ENCODE measurements at places on chromosomes 12 and 14.

- no peak for DNase-seq
These were observed 797 bp downstream of the SLC11A2 start for GRCh38 chr12:51025338-51025835.

DNA sequence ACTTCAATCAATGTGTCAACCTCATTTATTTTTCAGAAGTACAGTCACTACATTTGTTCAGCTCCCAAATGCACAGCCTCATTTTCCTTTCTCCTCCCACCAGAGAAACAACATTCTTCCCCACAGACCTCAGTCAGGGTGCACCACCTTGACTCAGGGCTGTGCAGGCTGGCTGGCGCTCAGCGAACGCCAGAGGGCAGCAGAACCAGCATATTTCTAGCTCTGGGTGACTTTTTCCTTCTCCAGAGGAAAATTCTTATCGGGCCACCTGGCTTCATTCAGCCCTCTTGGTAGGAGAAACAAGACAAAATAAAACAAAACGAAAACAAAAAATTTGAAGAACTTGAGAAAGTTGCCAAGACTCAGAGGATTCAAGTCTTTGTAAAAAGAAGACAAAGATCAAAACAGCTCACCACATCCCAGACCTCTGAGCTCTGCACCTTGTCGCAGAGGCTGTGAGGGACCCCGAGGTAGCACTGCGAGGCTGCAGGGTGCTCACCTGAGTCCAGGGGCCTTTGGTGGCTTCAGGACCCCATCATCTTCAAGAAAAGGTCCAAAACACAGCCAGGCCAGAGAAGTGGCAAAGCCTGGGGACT lies 33.7 kb downstream of the PAH start:
- DNase-seq, result no peak

GRCh38 chr14:23071921-23072539 lies 14.7 kb upstream of the CDH24 start:
- DNase-seq, result no peak

- DNase-seq, result no peak
These were observed 6.3 kb downstream of the YBX3 start for GRCh38 chr12:10716704-10717315.

- DNase-seq, result no peak
These were observed 28.6 kb downstream of the PYM1 start for GRCh38 chr12:55899082-55899481.

DNA sequence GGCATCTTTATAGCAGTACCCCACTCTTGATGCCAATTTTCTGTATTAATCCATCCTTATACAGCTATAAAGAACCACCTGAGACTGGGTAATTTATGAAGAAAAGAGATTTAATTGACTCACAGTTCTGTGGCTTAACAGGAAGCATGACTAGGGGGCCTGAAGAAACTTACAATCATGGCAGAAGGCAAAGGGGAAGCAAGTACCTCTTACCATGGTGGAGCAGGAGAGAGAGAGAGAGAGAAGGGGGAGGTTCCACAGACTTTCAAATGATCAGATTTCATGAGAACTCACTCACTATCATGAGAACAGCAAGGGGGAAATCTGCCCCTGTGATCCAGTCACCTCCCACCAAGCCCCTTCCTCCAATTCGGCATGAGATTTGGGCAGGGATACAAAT lies 84.4 kb downstream of the SLC24A4 start:
- no peak for DNase-seq

GRCh38 chr12:110012659-110013058 lies 13.4 kb downstream of the ANKRD13A start:
- DNase-seq, result no peak

DNA sequence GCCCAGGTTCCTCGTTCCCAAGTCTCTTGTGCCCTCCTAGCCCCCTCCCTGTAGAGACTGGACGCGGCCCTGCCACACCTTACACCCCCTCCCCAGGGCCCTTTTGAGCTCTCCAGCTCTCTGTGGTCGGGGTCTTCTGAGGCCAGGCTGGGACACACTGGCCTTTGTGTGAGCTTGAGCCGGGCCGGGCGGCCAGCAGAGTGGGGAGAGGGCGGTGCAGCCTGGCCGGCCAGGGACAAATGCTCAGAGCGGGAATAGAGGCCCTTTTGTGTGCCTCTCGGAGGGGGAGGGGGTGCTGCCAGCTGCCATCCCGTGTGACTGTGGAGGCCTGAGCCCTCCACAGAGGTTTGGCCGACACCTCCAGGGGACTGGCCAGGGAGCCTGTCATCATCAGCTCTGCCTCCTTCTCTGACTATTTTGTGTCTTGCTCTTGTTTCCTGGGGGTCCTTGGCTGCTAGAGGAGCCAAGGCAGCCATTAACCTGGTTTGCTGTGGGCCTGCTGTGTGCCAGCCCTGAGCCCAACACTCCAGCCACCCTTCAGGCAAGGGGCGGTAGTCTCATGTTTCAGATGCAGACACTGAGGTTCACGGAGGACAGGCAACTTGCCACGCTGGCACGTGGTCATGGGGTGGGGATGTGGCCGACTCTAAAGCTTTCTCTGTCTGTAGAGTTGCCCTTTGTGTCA lies 13.6 kb downstream of the FAM222A start:
- DNase-seq, result no peak

- no peak for DNase-seq
These were observed 84.7 kb downstream of the TTC7B start for GRCh38 chr14:90731487-90731886.

GRCh38 chr12:120994589-120995337 lies 16.4 kb downstream of the HNF1A start:
- DNase-seq, result no peak

- DNase-seq, result no peak
These were observed 34.9 kb downstream of the TRMT5 start for GRCh38 chr14:60945984-60946383.

DNA sequence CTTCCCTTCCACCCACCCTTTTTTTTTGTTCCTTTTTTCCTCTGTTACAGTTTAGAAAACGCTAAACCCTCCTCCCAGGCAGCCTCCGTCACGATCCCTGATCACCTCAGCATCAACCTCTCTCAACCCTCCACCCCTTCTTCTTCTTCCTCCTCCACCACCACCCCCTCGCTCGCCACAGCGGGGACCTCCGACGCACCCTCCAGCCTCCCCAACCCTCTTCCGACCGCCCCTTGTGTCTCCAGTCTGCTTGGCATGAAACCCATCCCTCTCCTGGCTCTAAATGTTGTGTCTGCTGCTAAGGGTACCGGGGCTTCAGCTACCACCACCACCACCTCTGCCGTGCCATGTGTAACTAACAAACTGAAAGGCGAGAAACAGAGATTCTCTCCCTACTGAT lies 22.9 kb downstream of the PCBP2 start:
- no peak for DNase-seq

DNA sequence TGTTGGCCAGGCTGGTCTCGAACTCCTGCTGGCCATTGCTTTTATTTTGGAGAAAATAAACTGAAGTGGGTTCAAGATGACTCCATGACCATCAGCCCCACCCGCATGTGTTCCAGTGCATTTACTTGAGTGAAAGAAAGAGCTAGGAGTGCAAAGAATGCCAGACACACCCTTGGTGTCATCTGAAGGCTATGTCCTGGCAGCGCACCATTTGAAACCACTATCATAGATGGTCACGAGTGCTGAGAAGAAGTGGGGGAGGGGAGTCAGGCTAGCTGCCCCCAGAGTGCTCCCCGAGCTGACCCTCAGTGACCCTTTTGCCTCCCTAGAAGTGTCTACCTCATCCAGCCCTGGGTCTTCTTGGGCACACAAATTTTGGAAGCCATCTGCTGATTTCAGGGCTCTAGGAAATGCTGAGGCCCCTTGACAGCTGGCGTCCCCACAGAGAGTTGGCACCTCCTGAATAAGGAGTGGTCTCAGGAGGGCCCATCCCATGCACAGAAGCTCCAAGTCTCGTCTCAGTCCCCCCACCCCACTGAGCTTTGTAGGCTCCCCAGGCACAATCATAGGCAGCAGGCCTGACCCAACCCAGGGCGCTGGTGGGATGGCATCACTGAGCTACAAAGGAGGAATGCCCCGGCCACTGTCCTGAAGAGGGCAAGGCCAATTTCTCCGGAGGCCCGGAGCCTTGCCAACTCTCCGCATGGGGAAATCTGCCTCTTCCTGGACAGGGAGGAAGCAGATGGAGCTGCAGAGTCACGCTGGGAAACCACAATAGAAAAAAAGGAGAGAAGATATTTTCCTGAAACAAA lies 28.0 kb downstream of the PXN start:
- DNase-seq, result no peak

DNA sequence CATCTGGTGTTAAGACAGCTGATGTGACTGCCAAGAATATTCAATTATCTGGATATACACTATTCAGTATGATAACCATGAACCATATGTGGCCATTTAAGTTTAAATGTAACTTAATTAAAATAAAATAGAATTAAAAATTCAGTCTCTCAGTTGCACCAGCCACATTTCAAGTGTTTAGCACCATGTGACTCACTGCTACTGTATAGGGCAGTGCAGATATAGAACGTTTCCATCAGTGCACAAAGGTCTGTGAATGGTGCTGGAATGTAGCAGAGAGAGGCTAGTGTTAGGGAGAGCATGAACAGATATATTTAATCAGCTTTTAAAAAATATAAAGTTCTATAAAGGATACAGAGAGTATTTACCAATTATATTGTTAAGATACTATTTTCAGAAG lies 28.7 kb downstream of the ARID4A start:
- DNase-seq, result no peak

DNA sequence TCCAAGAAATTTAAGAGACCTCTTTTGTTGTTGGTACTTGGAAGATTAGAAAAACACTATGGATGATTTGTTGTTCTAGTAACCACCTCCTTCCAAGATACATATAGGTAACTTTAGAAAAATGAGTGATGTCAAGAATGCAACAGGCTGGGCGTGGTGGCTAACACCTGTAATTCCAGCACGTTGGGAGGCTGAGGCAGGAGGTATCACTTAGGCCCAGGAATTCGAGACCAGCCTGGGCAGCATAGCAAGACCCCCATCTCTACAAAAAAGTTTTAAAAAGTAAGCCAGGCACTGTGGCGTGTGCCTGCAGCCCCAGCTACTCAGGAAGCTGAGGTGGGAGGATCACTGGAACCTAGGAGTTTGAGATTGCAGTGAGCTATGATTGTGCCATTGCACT lies 97.8 kb downstream of the PCNX1 start:
- no peak for DNase-seq

- no peak for DNase-seq
These were observed 199.0 kb downstream of the TMEM117 start for GRCh38 chr12:44034906-44035305.

- no peak for DNase-seq
These were observed 18.3 kb downstream of the GALNT8 start for GRCh38 chr12:4738541-4738940.

DNA sequence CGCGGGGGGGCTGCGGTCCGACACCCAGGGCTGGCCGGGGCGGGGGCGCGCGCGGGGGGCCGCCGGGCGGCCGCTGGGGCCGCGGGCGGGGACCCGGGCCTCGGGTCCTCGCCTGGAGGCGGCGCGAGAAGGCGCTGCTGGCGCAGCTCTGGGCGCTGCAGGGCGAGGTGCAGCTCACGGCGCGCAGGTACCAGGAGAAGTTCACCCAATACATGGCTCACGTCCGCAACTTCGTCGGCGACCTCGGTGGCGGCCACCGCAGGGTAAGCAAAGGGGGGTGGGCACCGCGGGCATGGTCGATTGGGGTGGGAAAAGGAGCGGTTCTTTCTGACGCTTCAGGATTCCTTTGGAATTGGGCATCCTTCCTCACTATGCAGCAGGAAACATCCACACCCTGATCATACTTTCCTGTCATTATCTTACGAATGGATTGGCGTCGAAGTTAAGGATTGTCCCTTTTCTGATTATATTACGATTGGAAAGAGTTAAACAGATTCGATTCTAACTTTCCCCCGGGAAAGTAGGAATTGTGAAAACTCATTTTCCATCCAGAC lies 798 bp downstream of the PDZRN4 start:
- no peak for DNase-seq

GRCh38 chr14:93114713-93115068 lies 1.0 kb downstream of the ITPK1 start:
- DNase-seq, result no peak

- DNase-seq, result no peak
These were observed 42.1 kb downstream of the CCDC175 start for GRCh38 chr14:59534361-59534987.

DNA sequence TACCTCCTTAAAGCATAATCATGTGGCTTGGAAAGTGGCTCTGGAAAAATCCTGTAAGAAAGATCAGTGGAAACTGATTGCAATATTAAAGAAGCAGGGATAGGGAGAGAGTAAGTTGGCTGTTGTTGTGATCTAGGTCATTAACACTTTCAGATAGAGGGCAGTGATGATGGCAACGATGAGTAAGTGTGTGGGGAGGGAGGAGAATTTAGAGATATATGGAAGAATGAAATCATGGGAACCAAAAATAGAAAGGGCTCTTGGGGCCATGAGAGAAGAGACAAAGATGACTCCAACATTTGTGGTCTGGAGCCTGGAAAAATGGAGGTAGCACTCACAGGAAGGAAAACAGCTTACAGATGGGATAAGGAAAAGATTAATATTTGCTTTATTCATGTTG lies 23.3 kb downstream of the SNRPF start:
- DNase-seq, result no peak

GRCh38 chr14:65231286-65231980 lies 129.1 kb upstream of the MAX start:
- no peak for DNase-seq

DNA sequence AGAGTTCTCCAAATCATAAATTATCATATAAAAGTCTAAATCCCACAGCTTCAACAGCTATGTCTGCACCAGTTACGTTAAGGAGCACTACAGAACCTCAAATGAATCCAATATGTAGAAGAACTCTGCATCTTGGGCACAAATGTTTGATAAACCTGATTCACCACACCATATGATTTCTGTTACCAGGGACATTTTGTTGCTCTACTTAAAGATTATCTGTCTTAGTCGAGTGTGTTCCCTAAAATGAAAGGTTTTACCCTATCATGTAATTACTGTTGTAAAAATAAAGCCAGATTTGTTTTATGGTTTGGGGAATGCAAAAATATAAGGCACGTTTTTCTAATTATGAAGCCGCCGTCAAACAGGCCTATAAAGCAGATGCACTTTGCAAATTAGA lies 363.1 kb downstream of the EGLN3 start:
- DNase-seq, result no peak

DNA sequence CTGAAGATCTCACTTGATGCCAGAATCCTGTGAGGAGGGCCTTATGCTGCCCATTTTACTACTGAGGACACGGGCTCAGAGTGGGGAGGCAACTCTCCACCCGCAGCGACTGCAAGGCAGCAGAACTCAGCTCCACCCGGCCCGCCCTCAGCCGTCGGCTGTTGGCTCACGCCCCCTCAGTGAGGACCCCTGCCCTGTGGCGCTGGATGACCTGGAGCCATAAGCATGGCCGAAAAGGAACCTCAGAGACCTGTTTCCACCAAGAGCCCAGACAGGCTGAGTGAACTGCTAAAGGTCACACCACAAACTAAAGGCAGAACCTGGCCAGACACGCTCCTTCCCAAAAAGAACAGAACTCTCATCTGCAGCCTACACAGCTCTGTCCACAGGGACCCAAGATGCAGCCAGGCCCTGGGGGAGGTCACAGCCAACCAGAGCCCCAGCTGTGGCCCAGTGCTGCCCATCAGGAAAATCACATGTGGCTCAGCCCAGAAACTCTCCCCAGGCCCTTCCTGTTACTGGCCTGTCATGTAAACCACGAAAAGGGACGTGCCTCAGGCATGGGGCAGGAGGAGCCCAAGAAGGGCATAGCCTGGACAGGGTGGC lies 32.8 kb downstream of the CCNK start:
- no peak for DNase-seq
